ENCODE measurements at places on chromosomes 2 and 18. TPM values are rescaled to one million over a fixed set of nuclear protein-coding genes. Genes with fewer than 3 reads are reported as not detected.

The ASXL3 gene
- 0.29 TPM for total RNA-seq

The TLX2 gene
- not detected for total RNA-seq

The DSG1 gene
- total RNA-seq: not detected

The ABCG8 gene
- 0.20 TPM for total RNA-seq

The INPP5D gene
- total RNA-seq: 246 TPM

The LOXL3 gene
- total RNA-seq: 15.4 TPM

The COLEC11 gene
- total RNA-seq: 4.7 TPM

The TUBA4B gene
- not detected for total RNA-seq

The TAF4B gene
- 10.7 TPM for total RNA-seq

DNA sequence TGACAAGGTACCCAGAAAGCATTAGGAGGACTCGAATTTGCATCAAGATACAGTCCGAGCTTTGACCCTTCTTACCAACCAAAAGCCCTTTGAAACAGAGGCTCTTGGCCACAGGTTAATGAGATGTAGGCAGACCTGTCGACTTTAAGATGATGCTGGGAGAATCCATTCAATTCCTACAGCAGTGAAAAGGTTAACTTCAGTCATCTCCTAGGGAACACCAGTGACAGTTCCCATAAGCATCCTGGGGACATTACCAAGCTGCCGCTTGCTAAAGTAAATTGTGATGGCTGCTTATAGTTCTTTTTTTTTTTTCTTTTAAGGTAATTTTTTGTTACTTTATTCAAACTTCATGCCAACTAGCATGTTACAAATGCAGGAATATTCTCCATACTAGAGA is 379.3 kb downstream of the SOX11 start:
- no peak overlapping the region for H3K4me3 ChIP-seq
- H3K36me3 ChIP-seq: no peaks in the 10 kb centered on the region
- no peaks in the 10 kb centered on the region for H3K4me1 ChIP-seq
- no peak for DNase-seq
- no peak overlapping the region for H3K27ac ChIP-seq
- no peaks in the 10 kb centered on the region for H3K27me3 ChIP-seq

GRCh38 chr2:85953476-85953875 is 64.7 kb upstream of the ST3GAL5 start:
- no peaks in the 10 kb centered on the region for H3K36me3 ChIP-seq
- peaks cover 8% of the 10 kb centered on the region for H3K4me1 ChIP-seq
- H3K4me3 ChIP-seq: no peak overlapping the region
- no peaks in the 10 kb centered on the region for H3K27me3 ChIP-seq
- no peak for DNase-seq
- H3K27ac ChIP-seq: no peak overlapping the region

DNA sequence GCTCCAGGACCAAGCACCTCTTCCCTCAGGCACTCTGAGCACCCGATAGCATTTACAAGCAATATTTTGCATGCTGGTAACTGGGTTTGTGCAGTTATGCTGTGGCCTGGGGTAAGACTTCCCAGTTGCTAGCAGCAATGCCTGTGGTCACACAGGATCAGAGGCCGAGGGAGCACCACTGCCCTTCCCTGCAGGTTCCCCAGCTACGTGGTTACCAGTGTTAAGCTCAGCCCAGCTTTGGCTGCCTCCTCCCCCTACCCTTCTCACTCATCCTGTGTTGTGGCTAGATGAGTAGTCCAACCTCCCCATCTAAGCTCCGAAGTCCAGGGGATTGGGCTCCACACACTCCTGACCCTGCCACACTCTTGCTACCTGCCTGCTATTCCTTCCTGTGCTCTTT is 141.1 kb downstream of the CELF4 start:
- H3K36me3 ChIP-seq: no peaks in the 10 kb centered on the region
- H3K27ac ChIP-seq: no peak overlapping the region
- H3K4me3 ChIP-seq: no peak overlapping the region
- H3K27me3 ChIP-seq: no peaks in the 10 kb centered on the region

DNA sequence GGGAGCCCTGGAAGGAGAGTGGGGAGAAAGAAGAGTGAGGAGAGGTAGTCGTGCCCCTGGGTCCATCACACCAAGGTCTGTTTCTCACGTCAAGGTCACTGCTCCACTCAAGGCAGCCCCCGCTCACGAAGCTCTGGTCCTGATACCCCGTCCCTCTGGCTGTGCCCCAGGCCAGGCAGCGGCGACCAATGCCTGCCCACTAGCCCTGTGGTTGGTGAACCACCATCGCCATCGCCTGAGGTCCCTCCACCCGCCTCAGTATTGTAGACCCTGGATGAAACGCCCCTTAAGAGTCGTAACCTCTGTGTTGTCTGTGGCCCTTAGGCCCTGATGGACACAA is 378.3 kb upstream of the MYT1L start:
- no peaks in the 10 kb centered on the region for H3K27me3 ChIP-seq
- H3K27ac ChIP-seq: no peak overlapping the region
- no peak for DNase-seq
- no peak overlapping the region for H3K4me3 ChIP-seq
- H3K4me1 ChIP-seq: no peaks in the 10 kb centered on the region

GRCh38 chr2:215635788-215636139 is 199.9 kb upstream of the FN1 start:
- DNase-seq: no peak
- H3K4me1 ChIP-seq: no peaks in the 10 kb centered on the region
- H3K27me3 ChIP-seq: no peaks in the 10 kb centered on the region
- no peak overlapping the region for H3K4me3 ChIP-seq
- H3K27ac ChIP-seq: no peak overlapping the region

GRCh38 chr2:121211251-121211650 is 73.8 kb downstream of the TFCP2L1 start:
- no peaks in the 10 kb centered on the region for H3K36me3 ChIP-seq
- H3K27me3 ChIP-seq: peaks cover 7% of the 10 kb centered on the region
- H3K27ac ChIP-seq: no peak overlapping the region
- no peaks in the 10 kb centered on the region for H3K4me1 ChIP-seq
- peak; percentile 7 for DNase-seq

DNA sequence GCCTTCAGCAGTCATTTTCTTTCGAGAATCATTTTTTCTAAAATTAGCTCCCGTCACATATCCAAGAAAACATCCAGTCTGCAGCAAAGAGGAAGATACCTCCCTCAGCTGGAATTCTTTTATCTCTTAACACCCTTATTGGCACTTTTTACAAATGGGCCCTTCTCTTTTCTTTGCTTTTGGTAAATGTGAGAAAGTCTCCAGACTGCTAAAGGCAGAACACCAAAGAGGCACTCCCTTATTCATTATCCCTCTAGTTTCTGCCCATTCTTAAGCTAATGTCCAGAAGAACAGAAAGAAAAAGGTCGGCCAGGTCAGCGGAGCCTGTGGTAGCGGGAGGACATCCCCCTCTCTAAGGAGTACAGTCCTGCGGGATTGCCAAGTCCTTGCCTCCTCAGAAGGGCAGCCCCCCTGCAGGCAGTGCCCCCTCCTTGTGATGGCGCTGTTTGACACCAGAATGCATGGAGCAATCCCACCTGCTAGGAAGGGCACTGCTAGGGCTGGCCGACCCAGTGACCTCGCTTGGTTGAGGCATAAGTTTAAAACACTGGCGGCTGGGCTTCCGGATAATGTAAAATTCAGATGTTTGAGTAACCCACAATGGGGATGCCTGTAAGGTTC is 34.0 kb downstream of the ST6GAL2 start:
- H3K4me3 ChIP-seq: no peak overlapping the region
- DNase-seq: no peak
- H3K27me3 ChIP-seq: no peaks in the 10 kb centered on the region
- no peaks in the 10 kb centered on the region for H3K36me3 ChIP-seq

DNA sequence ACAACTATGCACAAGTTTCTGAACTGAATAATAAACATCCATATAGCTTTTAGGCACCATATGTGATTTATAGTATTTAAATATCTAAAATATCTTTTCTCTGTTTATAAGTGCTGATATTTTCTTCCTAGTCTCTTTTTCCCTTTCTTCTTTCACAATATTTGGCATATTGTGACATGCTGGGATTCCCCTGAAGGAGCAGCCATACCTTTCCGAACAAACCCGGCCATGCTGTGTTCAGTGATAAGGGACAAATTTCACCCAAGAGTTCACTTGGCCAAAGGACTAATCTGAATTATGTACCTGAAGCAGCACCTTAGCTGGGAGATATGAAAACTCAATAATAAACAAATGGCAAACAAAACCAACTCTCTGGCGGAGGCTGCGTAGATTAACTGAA is 250.8 kb downstream of the RDH14 start:
- H3K4me1 ChIP-seq: no peaks in the 10 kb centered on the region
- H3K36me3 ChIP-seq: no peaks in the 10 kb centered on the region
- no peak overlapping the region for H3K27ac ChIP-seq

DNA sequence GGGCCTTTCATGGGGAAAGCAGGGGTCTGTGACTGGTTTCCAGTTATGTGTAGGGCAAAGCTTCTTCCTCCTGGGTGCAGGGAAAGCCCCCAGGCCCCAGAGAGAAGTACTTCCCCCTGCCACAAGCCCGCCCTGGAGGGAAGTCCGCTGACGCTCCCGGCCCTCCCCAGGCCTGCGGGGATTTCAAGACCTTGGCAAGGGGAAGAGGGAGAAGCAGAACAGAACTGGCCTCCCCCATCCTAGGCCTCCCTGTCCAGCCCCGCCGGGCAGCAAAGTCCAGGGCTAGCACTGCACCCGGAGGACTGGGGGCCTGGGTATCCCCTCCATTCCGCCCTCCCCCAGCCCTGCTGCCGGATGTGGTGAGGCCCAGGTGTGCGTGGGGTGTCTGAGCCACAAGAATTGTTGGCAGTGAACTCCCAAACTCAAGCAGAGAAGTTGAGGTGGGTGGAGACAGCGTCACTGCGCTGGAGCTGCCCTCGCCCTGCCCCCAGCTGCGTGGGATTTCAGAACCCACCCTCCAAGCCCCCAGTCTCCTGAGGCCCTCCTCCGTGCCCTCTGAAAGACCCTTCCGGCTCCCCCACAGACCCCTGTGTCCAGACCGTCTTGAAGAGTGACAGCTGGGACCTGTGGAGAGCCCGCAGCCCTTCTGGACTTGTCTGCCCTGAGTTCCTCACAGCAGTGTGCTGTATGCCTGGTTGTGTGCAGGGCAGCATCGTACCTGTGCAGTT is 1.1 kb upstream of the DUSP2 start:
- H3K4me1 ChIP-seq: peaks cover 73% of the 10 kb centered on the region
- H3K27me3 ChIP-seq: no peaks in the 10 kb centered on the region
- peak overlapping the region; percentile 67 for H3K4me3 ChIP-seq
- peaks cover 22% of the 10 kb centered on the region for H3K36me3 ChIP-seq
- DNase-seq: peak; percentile 95

GRCh38 chr2:143056550-143056949 is 72.7 kb upstream of the ARHGAP15 start:
- no peaks in the 10 kb centered on the region for H3K27me3 ChIP-seq
- no peaks in the 10 kb centered on the region for H3K4me1 ChIP-seq
- no peaks in the 10 kb centered on the region for H3K36me3 ChIP-seq
- no peak overlapping the region for H3K4me3 ChIP-seq

GRCh38 chr2:235640926-235641723 is 147.3 kb downstream of the AGAP1 start:
- H3K27me3 ChIP-seq: no peaks in the 10 kb centered on the region
- H3K27ac ChIP-seq: no peak overlapping the region
- no peaks in the 10 kb centered on the region for H3K36me3 ChIP-seq
- H3K4me1 ChIP-seq: no peaks in the 10 kb centered on the region

DNA sequence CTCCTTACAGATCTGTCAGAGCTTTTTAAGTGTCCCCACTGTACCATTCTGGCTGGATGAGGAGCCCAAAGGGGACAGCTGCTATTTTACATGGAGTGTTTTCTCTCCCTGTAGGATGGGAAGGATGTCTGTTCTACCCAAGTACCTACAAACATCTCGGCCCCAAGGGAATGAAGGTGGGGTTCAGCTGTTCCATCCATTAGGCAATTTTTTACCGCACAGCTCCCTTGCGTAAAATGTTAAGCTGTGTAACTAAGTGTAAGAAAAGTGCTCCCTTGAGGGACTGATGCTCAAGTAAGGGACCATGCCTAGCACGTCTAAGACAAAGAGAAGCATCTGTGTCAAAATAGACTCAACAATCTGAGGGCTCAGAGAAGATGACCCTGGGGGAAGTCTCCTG is 180.3 kb downstream of the MYO5B start:
- H3K4me1 ChIP-seq: no peaks in the 10 kb centered on the region
- H3K27me3 ChIP-seq: no peaks in the 10 kb centered on the region
- H3K27ac ChIP-seq: no peak overlapping the region

- H3K4me3 ChIP-seq: no peak overlapping the region
- H3K4me1 ChIP-seq: peaks cover 7% of the 10 kb centered on the region
- H3K27me3 ChIP-seq: no peaks in the 10 kb centered on the region
Measured at GRCh38 chr2:143732871-143733270, 603.7 kb downstream of the ARHGAP15 start.

DNA sequence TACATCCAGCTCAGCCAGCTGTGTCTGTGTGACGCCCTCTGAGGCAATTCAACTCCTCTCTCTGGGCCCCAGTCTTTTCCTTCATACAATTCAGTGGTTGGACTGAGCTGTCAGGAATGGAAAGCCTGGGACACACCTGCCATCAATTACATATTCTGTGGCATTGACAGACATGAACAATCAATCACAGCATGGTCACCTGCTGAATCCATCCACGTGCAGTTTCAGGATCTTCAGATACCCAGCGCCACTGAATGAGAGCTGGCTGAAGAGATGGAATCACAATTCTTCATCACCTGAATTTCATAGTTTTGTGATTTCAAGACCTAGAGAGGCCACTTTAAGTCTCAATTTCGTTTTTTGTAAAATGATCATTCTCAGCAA is 5.1 kb downstream of the ADRA2B start:
- DNase-seq: no peak
- peaks cover 23% of the 10 kb centered on the region for H3K4me1 ChIP-seq
- no peak overlapping the region for H3K4me3 ChIP-seq

- H3K4me3 ChIP-seq: no peak overlapping the region
- no peaks in the 10 kb centered on the region for H3K27me3 ChIP-seq
- no peak for DNase-seq
- no peaks in the 10 kb centered on the region for H3K36me3 ChIP-seq
- H3K4me1 ChIP-seq: no peaks in the 10 kb centered on the region
- H3K27ac ChIP-seq: no peak overlapping the region
Measured at GRCh38 chr2:185507719-185508118, 230.9 kb upstream of the FSIP2 start.

GRCh38 chr2:176398243-176399073 is 129.2 kb downstream of the MTX2 start:
- H3K27ac ChIP-seq: no peak overlapping the region
- no peaks in the 10 kb centered on the region for H3K36me3 ChIP-seq
- no peak overlapping the region for H3K4me3 ChIP-seq
- H3K27me3 ChIP-seq: no peaks in the 10 kb centered on the region
- H3K4me1 ChIP-seq: no peaks in the 10 kb centered on the region
